Karpas-422 (cell line): ENCODE measurements at places on chromosomes 2 and 18. TPM values are rescaled to one million over a fixed set of nuclear protein-coding genes. Genes with fewer than 3 reads are reported as not detected.

The CCDC142 gene
- total RNA-seq = 47.7 and 50.5 TPM in 2 replicates

The RIT2 gene
- total RNA-seq = not detected in 2 replicates

The B3GNT7 gene
- total RNA-seq = 2.8 and 4.7 TPM in 2 replicates

The OXER1 gene
- total RNA-seq = not detected in 2 replicates

The UCN gene
- 2.5 and 7.1 TPM in 2 replicates for total RNA-seq

The COL5A2 gene
- total RNA-seq = 0.67 and 3.0 TPM in 2 replicates

The MEIS1 gene
- total RNA-seq = 32.5 and 35.3 TPM in 2 replicates

The MDH1B gene
- total RNA-seq = 1.7 and 2.8 TPM in 2 replicates

The GALNT3 gene
- 0.94 and 3.0 TPM in 2 replicates for total RNA-seq

The ANTXR1 gene
- not detected in 2 replicates for total RNA-seq

The TBR1 gene
- total RNA-seq = 0.15 TPM in 1 of 2 replicates, not detected in the other

The REG3G gene
- not detected in 2 replicates for total RNA-seq

The GTF2A1L gene
- not detected in 2 replicates for total RNA-seq

The TMBIM1 gene
- total RNA-seq = 17.0 and 23.3 TPM in 2 replicates

The ESPNL gene
- 1.0 TPM in 2 replicates for total RNA-seq

The SPEG gene
- not detected in 2 replicates for total RNA-seq

The CTLA4 gene
- total RNA-seq = not detected in 2 replicates

The DSG4 gene
- total RNA-seq = 4.5 and 8.3 TPM in 2 replicates
